Activated T-cell treated with anti-CD3 and anti-CD28 coated beads, Interleukin-2, amount 50 U/mL, for 1 hour (primary cell): ENCODE measurements at places on chromosomes 2 and 18.

- DNase-seq, result no peak
These were observed 3.6 kb upstream of the RAB31 start for GRCh38 chr18:9704233-9705118.

DNA sequence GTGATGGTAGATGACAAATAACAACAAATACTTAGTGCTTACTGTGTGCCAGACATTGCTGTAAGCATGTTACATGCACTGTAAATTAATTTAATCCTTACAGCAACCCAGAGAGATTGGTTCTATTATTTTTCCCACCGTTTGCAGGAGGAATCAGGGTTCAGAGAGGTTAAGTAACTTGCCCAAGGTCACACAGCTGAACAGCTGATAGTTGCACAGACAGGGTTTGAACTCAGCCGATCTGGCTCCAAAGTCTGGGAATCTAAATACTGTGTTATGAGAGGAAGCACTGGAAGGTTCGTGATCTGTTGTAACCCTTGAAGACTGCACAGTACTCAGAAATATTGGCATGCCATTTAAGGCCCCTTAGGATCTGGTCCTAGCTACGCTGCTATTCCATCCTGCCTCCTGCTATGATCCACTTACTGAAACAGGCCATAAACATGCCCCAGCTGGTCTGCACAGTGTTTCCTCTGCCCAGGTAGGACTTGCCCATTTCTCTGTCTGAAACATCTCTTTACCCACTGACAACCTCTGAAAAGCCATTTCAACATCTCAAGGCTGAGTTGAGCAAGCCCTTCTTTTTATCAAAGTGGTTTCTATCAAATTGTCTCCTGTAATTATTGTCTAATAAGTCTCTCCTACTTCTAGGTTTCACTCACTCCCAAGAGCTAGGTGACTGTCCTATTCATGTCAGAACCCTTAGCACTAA, 40.4 kb upstream of the MRPL33 start:
- DNase-seq, result no peak

- no peak for DNase-seq
These were observed 668.1 kb downstream of the CNTNAP5 start for GRCh38 chr2:124693156-124693555.

- no peak for DNase-seq
These were observed at the start of gene SERPINB7 for GRCh38 chr18:63775166-63775730. SERPINB7 (plus strand) TSS chr18:63775418; CDS start chr18:63782373, 6,955 bp downstream.

DNA sequence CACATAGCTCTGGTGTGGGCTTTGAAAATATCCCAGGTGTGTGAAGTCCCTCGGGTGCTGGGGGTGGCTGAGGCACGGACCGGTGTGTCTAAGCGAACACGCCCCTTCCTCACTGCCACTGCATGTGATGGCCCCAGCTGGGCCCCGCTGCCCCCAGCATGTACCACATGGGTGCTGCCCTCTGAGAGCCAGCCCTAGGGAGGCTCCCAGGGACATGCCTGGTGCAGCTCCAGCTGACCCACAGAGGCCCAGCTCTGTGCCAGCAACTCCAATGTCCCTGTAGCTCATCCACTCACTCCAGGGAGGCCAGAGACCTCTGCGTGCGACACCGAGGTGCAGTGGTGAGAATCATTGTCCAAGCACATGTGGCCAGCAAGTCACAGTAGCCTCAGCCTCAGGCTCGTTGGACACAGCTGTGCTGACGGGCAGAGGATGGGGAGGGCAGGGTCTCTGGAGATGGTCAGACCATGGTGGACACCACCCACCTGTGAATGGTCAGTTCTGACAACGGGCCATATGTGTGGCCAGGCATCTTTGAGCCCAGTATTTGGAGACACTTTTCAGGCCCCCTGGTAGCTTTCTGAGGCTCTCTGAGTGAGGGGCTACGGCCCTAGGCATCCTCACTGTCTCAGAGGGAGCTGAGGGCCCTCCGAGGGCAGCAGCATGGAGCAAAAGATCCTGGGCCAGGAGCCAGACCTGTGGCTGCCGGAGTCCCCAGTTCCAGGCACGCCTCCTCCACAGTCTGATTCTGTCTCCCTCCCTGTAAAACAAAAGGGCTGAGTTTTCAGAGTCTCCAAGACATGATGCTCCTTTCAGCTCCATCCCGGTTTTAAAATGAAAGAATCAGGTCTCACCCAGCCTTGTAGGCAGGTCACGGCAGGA, 220.7 kb downstream of the NDUFA10 start:
- no peak for DNase-seq

DNA sequence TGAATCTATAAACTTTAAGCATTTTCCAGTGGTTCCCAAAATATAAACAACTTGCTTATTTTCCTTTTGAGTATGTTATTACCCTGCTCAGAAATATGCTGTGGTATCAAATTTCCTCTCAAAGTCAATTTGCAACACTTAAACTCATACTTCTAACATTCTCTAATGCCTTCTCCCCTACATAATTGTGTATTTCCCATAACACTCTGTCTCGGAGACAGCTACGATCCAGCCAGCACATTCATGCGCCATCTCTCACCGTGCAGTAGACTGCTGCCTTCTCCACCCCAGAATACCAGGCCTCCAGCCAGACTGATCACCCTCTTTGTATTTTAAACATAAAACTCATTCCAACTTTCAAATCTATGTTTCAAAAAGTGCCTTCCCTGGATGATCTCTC, 41.8 kb downstream of the TIMM21 start:
- DNase-seq, result no peak
